ENCODE measurements at places on chromosomes 3 and 15.

GRCh38 chr15:100766243-100767000, 113.2 kb upstream of the ALDH1A3 start:
- no peak for DNase-seq

DNA sequence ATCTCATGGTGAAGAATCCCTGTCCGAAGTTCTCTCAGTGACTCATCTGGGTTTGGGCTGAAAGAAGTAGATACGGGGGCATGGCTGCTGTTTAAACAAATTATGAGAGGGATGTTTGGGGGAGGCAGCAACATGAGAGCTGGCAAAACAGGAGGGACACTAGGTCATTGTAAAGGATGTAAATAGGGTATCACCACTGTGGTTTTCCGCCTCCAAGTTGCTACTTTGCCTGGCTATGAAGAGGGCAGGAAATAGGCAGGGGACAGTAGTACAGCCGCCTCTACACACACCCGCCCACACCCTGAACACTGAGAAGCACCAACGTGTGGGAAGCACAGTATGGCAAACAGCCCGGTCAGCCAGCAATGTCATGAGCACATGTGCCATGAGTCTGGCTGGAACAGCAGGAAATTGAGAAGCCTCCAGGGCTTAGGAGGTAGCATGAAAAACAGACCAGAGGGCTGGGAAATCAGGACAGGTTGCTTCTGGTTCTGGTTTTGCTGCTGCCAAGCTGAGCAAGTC, 17.1 kb downstream of the HEXA start:
- DNase-seq = no peak

GRCh38 chr15:82890338-82890994, 62.1 kb downstream of the HOMER2 start:
- DNase-seq = no peak

- no peak for DNase-seq
Observed at GRCh38 chr3:39138804-39139415, 14.5 kb downstream of the CSRNP1 start.

- no peak for DNase-seq
Observed at GRCh38 chr15:60525341-60526039, 46.5 kb upstream of the ICE2 start.

DNA sequence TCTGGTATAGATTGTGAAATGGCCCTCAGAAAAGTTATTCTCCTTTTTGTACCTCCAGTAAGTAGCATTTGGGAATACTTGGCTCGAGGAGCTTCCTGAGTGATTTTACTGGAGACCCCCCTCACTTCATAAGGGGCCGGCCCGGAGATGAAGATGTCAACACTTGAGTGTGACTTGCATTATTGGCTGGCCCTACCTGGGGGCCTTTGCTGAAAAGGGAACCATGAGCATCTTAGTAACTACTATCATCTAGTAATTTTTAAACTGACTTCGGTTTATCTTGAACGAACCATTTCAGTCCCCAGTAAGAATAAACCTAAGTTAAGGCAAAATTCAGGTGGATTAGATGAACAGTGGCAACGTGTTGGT, 1.3 kb downstream of the FAIM start:
- DNase-seq = no peak

- DNase-seq = no peak
Observed at GRCh38 chr3:81173514-81173913, 587.9 kb downstream of the GBE1 start.

DNA sequence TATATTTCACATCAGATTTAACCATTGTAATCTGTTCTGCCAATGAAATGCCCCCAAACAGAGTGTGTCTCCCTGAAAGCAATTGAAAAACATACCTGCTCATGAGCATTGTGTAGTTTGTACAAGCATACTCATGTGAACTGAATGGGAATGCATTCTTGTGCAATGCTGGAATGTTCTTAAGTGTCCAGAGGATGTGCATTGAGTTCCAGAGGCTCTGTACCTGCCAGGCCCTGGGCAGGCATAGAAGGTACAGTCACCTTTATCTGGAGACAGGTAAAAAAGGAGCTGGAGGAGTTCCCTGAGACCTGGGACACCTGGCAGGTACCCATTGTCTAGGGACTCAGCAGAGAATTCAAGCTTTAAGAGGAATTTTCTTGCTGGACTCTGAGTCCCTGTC, 2.8 kb downstream of the MRAS start:
- DNase-seq = no peak

DNA sequence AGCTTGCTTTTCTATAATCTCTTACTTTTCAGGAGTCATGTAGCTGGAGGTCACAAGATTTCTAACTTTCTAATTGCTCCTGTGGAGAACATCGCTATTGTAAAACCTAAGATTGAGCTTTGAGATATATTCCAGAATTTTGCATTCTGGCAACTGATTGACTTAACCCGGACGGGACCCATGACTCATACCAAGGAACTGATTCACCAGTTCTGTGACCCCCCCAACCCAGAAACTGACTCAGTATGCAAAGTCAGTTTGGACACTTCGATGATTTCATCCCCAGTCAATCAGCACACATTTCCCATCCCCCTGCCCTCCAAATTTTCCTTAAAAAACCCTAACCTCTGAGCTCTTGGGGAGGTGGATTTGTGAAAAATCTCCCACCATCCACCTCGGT, 396.5 kb upstream of the GBE1 start:
- no peak for DNase-seq

- DNase-seq = no peak
Observed at GRCh38 chr3:194196876-194197275, 60.9 kb downstream of the HES1 start.

DNA sequence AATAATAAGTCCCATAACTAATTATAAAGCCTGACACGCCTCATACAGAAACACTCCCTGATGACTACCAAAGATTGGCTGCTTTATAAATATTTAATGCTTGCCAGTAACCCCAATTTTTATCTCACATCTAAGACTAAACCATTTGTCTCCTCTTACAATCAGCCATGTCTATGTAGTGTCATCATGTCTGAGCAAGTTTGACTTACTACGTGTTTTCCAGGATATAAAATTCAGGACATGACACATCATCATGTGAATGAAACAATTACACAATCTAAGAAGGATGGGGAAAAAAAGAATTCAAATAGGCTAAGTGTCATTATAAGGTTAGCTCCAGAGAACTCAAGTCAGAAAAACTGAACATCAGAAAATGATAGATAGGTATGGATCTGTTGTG, 208.7 kb downstream of the MECOM start:
- DNase-seq = no peak

DNA sequence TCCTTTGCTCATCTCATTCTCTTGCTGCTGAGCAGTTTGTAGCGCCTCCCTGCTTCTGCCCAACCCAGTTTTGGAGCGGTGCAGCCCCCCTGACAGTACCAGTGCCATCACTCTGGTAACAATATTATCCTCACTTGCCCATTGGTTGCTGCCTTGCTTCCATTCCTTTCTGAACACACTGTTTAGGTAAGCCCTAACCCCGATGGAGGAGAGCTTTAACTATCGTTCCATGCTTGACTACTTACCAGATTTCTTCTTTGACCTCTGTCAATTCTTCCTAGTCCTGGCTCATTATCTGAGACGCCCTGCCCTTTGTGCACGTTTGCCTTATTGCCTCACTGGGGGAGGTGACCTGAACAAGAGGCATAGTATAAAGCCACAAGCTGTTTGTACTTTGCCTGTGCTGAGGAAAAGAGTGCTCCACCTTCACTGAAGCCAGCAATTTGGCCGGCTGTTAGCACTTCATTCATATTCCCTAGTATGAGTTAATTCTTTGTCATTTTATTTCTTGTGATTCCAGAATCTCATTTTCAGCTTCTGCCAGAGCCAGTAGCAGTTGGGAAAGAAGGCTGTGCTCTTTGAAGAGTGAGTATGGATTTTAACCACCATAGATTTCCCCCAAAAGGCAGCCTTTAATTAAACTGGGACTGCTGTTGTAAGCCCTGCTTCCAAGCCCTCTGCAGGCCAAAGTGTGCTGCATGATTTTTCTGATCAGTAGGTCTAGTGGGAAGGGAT, 11.9 kb downstream of the ABHD6 start:
- no peak for DNase-seq

DNA sequence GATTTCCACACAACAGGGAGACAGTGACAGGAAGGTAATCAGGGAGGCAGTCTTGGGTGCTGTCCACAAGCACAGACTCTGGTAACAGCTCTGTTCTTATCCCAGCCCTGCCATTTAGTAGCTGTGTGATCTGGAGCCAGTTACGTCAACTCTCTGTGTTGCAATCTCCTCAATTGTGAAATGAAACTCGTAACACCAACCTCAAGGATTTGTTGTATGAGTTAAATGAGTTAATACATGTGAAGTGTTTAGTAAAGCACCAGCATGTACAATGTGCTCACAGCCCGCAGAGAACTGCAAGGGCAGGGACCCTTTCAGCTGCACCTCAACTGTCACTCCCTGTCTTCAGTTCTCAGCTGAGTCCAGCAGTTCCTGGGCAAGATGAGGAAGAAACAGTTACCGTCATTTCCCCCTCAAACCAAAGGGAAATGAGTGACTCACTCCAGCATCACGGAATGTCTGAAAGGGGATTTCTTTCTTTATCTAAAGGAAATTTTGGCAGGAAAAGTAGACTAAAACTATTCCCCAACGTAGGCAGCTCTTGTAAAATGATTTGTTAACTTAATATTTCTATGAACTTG, 39.9 kb upstream of the MB21D2 start:
- no peak for DNase-seq

- no peak for DNase-seq
Observed at GRCh38 chr15:77616072-77616471, 16.6 kb downstream of the LINGO1 start.

GRCh38 chr3:170490828-170491560, 72.3 kb downstream of the CLDN11 start:
- no peak for DNase-seq

GRCh38 chr3:101202640-101203039, 117.7 kb downstream of the IMPG2 start:
- DNase-seq = no peak

DNA sequence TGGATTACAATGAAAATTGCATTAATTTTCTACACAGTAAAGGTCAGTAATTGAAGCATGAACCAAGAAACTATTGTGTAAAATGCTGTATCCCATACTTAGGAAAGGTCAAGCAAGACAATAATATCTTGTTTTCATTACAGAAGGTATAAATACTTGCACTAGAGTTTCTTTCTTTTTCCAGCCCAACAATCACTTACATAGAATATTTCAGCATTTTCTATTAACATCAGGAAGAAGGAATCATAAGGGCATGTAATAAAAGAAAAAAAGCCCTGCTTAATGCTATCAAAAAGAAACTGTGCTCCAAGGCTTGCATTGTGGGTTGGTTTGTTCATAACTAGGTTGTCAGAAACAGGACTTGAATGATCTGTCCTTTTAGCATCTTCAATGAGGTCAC, 215.1 kb downstream of the MCTP2 start:
- DNase-seq = no peak

DNA sequence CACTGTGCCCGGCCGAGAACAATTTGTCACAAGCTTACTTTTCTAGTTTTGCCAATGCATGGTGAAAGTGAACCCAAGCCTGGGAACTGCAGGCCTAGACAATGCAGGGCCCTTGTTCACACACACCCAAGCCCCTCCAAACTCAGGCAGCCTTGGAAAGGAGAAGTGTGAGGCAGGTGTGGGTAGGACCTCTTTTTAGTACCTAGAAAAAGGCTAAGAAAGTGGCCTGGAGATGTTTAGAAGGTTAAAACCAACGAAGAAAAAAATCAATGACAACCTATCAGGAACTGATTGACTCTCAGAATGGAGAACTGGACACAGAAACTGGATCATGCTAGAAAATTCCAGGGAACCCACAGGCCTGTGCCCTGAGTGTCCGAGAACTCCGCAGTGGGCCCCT, 18.8 kb downstream of the IDH2 start:
- DNase-seq = no peak

GRCh38 chr3:11499144-11499543, 144.6 kb downstream of the VGLL4 start:
- no peak for DNase-seq

- no peak for DNase-seq
Observed at GRCh38 chr3:111751961-111752360, 107.1 kb upstream of the PHLDB2 start.

GRCh38 chr3:151058740-151059139, 26.7 kb upstream of the MED12L start:
- no peak for DNase-seq

DNA sequence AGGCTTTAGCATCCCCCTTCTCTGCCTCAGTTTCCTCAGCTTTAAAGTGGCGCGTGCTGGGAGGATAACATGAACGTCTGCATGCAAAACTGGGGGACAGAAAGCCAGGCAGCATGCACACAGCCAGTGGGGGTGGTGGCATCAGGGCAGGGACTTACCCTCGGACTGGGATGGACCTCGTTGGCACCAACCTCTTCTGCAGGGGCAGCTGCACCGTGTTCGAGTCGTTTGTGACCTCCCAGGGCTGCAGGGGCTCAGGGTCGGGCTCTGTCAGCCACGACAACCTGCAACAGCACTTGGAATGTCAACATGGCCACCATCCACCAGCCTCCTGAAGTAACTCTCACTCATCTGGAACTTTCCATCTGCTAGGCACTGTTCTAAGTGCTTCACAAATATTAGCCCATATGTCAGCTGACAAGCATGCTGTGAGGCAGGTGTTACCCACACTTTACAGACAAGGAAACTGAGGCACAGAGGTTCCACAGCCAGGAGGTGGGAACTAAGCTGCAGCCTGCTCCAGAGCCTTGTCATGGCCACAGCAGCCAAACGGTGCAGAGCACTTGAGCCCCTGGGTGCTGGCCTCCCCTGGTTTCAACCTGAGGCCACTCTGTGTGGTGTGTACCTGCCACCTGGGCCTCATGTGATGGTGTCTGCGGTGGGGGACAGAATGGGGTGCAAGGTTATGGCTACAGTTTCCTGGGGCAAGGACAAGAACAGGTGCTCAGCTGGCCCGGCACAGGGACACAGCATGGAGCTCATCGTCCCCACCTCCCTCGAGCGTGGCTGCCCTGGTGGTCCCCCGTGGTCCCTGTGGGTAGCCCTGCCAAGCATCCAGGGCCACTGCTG, 6.7 kb downstream of the C3orf22 start:
- no peak for DNase-seq

DNA sequence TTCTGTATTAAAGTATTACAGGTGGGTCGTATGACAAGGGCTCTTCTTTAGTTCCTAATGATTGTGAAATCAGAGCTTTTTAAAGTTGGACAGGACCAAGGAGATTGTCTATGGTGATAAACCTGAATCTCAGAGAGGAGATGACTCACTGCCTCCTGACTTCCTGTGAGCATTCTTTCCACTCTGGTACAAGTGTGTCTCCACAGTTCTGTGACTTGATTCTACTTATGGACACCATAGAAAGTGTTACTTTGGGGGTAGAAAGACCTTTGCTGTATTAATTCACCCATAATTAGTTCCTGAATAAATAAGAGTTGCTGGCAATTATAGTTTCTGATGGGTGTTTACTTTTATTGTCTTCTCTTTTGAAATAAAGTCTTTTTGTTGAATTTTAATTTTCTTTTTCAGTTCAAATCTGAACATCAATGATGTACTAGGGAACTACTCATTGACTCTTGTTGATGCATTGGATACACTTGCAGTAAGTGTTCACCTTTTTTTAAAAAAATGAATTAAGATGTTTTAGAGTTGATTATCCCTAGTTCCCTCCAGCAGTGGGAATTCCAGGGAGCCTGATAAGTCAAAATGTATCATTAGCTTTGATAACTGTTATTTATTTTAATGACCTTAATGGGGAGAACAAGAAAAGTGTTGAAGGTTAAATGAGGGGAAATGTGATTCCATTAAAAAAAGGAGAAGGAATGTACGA, 7.4 kb downstream of the EDEM1 start:
- DNase-seq = peak; percentile 56
